ENCODE measurements at places on chromosomes 2 and 18. TPM values are rescaled to one million over a fixed set of nuclear protein-coding genes. Genes with fewer than 3 reads are reported as not detected.

DNA sequence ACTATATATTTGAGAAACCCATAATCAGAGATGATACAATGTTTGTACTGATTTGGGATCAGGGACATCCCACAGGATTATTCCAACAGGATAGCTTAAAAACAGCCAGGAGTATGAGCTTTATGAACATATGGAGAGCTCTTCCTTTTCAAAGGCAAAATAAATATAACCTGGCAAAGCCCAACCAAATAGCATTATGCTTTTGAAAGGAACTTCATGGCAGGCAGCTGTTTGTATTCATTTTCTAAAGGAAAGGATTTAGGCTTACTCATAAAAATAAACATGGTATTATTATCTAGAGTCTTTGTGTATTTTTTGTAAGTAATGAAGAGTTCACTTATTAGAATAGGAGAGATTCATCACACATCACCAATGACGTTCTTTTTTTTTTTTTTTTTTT is 44.4 kb downstream of the CCDC195 start:
- DNase-seq, result no peak

DNA sequence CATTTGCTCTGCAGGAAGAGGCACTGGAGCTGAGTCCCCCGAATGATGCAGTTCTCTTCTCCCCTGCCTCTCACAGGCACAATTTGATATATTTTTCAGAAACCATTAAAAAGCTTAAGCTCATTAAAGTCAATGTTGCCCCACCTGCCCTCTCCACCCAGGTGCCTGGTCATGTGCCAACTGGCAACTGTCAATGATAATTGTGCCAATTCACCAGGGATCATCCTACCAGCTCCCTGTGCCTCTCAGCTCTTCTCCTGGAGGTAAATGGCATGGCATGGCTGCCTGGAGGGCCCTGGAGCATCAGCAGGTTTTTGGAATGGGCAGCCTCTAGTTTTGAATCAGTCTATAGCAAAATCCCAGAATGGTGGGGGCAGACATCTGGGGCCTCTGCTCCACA is 279.6 kb upstream of the ID2 start:
- DNase-seq, result no peak

GRCh38 chr2:128782411-128783192 is 463.9 kb upstream of the HS6ST1 start:
- no peak for DNase-seq

- DNase-seq, result no peak
Measured at GRCh38 chr2:186459009-186459408, 27.1 kb upstream of the ZC3H15 start.

The MARCO gene
- not detected for polyA plus RNA-seq

GRCh38 chr2:38682008-38682575 is 16.2 kb downstream of the GALM start:
- no peak for DNase-seq

DNA sequence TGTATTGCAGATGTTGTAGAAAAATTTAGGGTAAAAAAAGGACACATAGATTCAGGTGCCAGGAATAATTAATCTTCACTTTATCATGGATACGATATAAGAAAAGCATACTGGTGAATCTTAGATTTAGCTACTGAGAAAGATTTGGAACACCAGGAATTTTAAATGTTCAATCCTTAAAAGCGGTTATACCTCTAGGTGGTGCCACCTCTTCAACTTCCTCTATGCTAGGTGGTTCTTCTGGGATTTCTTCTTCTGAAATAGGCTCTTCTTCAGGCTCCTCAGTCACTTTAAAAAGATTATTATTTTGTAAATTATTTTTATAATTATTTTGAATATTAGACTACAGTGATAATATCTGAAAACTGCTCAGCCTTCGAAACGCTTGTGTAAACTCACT is 133.1 kb downstream of the TTN start:
- no peak for DNase-seq

DNA sequence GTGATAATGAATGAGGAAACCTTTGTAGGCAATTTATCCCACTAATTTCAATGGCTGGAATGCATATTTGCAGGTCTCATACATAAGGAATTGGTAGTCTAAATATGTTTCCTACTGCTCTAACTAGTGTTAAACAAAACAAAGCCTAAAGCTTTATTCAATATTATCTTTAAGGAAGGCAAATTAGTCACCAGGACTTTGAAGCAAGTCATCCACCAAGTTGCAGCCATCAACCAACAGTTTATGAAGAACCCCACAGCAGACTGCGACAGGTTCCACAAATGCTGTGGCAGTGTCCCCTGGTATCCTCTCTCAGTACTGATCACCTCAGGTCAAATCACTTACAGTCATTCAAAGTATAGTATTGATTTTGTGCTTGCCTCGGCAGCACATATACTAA is 181.5 kb upstream of the ZFP36L2 start:
- DNase-seq, result no peak

GRCh38 chr18:63725682-63726480 is 23.1 kb downstream of the SERPINB11 start:
- no peak for DNase-seq

DNA sequence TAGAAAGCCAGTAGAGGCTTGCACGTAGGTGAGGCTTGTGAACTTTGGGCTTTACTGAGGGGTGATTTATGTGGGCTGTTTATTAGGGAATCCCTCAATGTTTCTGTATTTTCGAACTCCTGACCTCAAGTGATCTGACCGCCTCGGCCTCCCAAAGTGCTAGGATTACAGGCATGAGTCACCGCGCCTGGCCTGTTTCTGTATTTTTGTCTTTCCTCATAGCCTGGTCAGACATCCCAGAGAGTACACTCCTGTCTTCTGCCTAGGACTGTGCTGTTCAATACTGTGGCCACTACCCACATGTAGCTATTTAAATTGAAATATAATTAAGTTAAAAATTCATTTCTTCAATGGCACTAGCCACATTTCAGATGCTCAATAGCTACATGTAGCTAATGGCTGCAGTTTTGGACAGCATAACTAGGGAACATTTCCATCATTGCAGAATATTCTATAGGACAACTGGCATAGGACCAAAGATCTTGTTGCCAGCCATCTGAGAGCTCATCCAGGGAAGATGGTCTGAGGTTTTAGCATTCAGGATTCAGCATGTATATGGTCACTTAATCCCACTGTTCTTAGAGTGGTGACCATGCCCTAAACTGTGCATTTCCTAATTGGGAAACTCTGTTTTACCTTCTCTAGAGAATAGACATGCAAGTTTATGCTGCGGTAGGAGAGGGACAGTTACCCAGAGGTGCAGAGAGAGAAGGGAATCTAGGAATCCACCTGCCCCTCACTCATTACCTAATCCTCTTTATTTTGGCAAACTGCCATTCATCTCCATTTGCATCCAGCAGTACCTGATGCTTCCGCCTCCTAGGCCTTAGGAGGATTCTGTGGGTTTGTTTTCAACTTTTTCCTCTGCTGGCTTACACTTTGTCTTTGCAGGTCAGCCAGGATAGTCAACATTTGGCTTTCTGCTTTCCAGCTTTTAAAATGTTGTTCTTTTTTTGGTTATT is 64.4 kb downstream of the LCLAT1 start:
- no peak for DNase-seq

- no peak for DNase-seq
Measured at GRCh38 chr2:46816151-46816845, 99.3 kb downstream of the MCFD2 start.

DNA sequence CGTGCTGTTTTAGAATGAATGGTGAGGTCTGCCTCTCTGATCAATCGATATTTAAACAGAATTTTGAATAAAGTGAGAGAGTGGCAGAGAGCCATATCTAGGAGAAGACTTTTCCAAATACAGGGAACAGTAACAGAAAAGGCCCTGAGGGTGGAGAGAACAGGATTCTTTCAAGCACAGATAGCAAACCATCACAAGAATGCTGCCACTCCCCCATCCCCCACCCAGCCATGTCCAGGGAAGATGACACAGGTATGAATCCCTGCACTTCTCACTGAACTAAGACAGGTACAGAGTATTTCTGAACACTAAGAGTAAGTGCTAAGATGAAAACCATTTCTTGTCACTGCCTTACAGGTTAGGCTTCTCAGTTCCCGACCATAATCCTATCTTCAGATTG is 23.6 kb downstream of the LRATD1 start:
- no peak for DNase-seq

The MOGAT1 gene
- polyA plus RNA-seq, result not detected

The GPC1 gene
- 25.3 TPM for polyA plus RNA-seq

DNA sequence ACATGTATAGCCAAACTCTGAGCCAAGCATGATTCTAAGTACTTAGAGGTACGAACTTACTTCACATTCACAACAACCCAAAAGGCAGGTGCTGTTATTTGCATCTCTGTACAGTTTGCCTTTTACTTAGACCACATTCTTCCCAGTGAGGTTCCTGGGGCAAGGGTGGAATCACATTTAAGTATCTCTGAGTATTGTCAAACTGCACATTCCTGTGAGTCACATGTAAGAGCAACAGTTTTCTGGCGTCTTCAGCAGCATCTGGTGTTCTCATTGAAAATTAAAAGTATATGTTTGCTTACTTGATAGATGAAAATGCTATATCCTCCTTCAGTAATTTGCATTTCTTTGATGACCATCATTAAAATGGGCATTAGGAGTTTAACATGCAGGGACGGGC is 119.1 kb downstream of the UXS1 start:
- DNase-seq, result no peak

The NFATC1 gene
- 6.0 TPM for polyA plus RNA-seq

The TUBA3E gene
- 0.12 TPM for polyA plus RNA-seq

- no peak for DNase-seq
Measured at GRCh38 chr18:7896805-7897518, 329.8 kb downstream of the PTPRM start.

GRCh38 chr2:76128622-76129021 is 417.9 kb upstream of the GCFC2 start:
- no peak for DNase-seq

The SERPINE2 gene
- 171 TPM for polyA plus RNA-seq

GRCh38 chr2:84911135-84911678 is 5.8 kb downstream of the TMSB10 start:
- no peak for DNase-seq

The GPR35 gene
- 1.2 TPM for polyA plus RNA-seq

GRCh38 chr2:195021711-195022507 is 635.1 kb upstream of the SLC39A10 start:
- DNase-seq, result no peak

DNA sequence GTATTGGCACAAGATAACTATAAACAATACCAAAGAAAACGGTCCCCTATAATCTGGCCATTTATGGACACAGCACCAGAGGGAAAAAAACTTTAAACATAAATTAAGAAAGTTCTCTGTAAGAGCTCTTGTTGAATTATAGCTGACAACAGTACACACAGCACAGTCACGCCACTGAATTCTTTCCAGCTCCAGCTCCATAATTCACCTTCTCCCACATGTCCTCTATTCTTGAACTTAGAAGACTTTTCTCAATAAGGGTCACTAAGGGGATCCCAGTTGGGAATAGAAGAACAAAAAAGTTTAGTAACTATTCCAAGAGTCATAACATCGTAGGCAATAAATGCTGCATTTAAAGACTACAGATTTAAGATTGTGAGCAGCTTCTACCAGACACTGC is 124.6 kb upstream of the CYP1B1 start:
- peak; percentile 70 for DNase-seq

DNA sequence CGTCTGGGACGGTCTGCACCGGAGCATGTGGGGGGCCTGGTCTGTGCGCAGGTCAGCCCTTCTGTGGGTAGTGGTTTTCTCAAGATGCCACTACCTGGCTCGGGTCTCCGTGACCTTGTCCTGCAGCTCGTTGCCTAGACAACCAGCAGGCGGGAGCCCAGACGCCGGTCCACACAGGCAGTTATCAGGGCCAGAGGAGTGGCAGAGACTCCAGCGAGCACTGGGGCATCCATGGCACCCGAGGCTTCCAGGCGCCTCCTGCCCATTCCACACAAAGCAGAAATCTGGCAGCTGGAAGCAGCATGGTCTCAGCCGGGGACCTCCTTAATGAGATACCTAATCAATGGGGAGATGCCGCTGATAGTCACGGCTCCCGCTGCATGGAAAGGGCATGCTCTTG is 156.1 kb downstream of the FAM210A start:
- no peak for DNase-seq

GRCh38 chr2:191690327-191690726 is 12.4 kb downstream of the NABP1 start:
- no peak for DNase-seq

- DNase-seq, result no peak
Measured at GRCh38 chr2:195601361-195601760, 55.7 kb upstream of the SLC39A10 start.

DNA sequence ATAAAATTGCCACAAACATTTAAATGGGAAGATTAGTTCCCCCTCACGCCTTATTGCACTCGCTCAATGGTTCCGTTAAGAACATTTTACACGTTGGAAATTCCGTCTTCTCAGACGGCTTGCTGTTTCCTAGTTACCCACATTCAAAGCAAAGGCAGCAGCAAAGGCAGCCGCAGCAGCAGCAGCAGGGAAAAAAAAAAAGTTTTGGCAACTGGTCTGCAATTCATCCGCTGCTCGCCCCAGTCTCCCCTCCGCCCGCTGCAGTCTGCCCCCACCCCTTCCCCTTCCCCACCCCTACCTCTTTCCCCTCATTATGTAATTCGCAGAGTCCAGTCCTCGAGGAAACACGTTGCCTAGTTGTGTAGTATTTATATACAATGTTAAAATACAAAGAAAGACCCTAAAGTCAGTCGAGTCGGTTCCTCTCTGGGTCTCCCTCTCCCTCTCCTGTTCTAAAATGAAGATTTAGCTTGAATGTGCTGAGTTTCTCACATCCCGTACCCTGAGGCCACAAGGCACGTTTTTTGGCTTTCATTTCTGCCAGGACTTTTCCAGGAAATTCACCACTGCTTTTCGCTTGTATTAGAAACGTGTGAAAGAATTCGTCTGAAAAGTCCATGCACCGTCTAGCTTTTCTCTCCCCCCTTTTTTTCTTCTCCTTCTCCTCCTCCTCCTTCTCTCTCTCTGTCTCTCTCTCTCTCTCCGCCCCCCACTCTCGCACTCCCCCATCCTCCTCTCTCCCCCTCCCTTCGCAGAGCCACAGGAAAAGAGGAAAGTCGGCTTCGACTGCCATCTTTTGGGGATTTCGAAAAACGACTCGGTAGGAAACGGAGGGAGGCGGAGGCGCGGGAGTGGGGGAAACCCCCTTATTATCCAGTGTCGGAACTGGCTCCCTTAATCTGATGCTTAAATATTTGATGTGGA is 140.0 kb downstream of the MEIS1 start:
- no peak for DNase-seq

The GRB14 gene
- 53.0 TPM for polyA plus RNA-seq

DNA sequence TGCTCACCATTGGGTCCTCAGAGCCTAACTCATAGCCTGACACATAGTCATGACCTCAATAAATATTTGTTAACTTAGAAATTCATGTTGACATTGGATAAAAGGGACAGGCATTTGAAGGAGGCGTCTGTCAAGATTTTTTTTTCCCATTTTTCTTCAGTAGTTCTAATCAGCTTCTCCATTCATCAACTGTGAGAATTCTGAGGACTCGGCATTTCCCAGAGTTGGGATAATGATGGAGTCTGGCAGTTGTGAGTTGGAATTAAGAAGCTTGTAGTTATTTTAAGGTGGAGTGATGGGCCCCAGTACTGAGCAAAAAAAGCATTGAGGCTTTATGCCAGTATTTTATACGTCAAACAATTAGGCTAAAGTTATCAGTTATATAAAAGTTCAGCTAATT is 4.6 kb downstream of the SPATS2L start:
- no peak for DNase-seq

- DNase-seq, result no peak
Measured at GRCh38 chr2:224308272-224308911, 93.5 kb downstream of the FAM124B start.

- DNase-seq, result no peak
Measured at GRCh38 chr2:120471166-120471565, 125.2 kb downstream of the INHBB start.

- DNase-seq, result no peak
Measured at GRCh38 chr2:159712929-159713420, 669 bp downstream of the MARCHF7 start.

The FRZB gene
- 14.5 TPM for polyA plus RNA-seq

- no peak for DNase-seq
Measured at GRCh38 chr2:65630643-65631042, 198.2 kb upstream of the SPRED2 start.

Measured in right renal cortex interstitium (tissue), 3 donors.